Colonic mucosa (tissue), 4 donors: ENCODE measurements at places on chromosomes 3 and 15. TPM values are rescaled to one million over a fixed set of nuclear protein-coding genes. Genes with fewer than 3 reads are reported as not detected.

Gene RBMS3
- total RNA-seq = 9.6 TPM

Gene ZPLD1
- 0.05 TPM for total RNA-seq

Gene IMPG2
- total RNA-seq = 0.08 TPM

Gene STAB1
- total RNA-seq = 41.1 TPM
